Activated CD8-positive, alpha-beta memory T cell treated with anti-CD3 and anti-CD28 coated beads for 24 hours (primary cell): ENCODE measurements at places on chromosomes 3 and 15.

GRCh38 chr3:193796089-193796488 is 203.1 kb downstream of the OPA1 start:
- no peak for DNase-seq

DNA sequence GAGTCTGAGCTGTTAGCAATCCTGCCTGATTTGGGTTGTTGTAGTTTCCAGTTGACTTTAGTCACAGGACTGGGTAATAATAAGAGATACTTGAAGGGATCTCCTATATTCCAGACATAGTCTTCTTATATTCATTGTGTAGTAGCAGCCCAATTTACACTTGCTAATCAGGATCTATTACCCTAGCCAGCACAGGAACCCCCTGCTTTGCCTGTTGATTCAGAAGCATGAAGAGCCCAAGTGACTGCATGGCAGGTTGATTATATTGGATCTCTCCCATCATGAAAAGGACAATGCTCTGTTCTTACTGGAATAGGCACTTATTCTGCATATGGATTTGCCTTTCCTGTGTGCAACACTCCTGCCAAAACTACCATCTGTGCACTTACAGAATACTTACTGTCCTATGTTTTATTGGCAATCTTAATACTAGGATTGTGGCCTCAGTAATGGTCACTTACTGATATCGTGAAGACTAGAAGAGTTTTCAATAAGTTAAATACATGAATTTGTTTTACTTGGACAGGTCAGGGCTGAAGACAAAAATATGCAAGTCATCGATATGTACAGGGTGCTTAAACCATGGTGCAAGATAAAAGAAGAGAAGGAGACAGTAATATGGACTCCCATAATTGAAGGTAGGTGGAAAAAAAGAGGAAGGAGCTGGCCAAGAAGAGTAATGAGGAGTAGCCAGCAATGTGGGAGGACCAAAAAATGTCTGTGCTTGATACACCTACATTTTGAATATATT is 304.1 kb downstream of the MCTP2 start:
- DNase-seq: no peak

DNA sequence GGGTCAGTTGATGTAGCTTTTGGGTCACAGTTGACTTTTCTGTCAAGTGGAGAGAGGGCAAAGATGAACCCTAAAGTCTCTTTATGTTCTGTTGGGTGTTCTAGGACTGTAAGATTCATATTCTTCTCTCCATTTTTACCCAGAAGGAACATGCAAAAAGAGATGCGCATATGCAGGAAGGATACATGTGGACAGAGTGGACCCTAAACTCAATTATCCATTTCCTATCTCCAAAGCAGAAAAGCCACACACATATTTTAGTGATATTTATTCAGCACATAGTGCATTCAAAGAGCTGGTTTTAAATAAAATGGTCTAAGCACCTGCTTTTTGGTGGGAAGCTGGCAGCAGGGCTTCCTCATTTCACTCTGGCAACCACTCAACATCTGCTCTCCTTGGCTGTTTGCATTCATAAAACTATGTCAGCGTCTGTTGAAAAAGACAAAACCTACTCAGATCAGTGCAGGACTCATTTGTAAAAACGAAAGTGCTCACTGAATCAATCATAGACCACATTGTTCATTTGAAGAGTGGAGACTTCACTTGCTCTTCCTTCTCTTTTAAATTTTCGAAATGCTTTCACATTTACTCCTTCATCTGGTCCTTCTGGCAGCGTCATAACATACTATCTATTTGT is 96.6 kb downstream of the SEMA6D start:
- no peak for DNase-seq

DNA sequence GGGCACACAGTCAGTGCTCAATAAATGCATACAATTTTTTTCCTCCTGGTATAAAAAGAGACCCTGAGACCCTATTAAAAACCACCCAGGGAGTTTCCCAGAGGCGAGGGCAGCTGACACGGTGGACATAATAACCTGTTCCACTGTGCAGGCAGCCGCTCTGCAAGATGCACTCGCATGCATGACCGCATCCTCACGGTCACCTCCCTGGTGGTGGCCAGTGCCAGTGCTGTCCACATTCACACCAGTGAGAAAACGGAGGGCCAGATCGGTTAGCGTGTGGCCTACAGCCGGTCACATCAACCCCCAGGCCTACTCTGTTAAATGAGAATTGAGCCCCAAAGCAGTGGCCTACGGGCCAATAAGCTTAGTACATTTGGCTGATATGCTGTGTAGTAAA is 24.8 kb downstream of the SH3BP5 start:
- no peak for DNase-seq

DNA sequence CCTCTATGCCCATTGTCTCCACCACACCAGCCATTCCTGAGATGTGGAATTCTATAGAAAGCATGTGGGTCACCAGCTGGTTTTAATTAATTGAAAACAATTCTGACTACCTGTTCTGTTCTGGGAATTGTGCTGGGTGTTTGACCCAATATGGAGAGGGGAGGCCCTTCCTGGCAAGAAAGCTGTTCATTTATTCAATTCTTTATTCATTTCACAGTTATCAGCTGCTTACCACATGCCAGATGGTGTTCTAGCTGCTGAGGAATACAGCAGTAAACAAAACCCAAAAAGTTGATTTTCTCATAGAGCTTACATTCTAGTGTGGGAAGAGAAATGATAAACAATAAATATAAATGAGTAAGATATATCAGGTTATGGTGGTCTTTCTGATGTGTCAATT is 296.1 kb upstream of the RASGRP1 start:
- no peak for DNase-seq

DNA sequence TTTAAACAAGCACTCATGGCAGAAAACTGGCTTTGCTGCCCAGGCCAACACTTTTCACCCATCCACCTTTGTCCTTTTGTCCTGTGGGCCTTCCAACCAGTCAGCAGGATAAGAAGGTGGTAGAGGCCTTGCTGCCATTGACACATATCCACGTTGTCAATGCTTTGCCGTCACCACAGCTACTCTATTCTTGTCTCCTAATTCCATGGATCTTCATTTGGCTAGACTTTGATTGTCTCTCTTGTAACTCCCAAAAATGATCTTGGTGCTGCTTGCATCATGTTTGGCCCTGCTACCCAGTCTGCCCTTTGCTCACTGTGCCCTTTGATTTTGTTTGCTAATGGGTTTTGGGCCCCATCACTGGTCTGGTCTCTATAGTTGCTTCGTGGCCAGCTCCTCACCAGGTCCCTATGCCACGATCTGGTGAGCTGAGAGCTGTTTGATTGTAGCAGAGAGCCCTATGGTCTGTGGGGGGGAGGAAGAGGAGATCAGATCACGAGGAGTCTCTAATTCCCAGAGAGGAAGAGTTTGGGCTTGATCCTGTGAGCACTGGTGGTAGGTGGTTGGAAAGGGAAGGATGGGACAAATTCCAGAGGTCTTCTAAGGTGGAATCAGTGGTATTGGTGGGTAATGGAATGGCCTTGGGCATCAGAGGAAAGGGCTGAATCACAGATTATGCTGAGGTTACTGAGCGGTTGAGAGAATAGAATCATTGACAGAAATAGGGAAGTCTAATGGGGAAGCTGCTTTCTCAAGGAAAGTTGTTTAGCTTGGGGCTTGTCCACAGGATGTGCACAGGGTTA is 40.3 kb downstream of the ABHD2 start:
- no peak for DNase-seq

GRCh38 chr3:159273608-159274007 is 471.8 kb downstream of the MFSD1 start:
- DNase-seq: no peak

DNA sequence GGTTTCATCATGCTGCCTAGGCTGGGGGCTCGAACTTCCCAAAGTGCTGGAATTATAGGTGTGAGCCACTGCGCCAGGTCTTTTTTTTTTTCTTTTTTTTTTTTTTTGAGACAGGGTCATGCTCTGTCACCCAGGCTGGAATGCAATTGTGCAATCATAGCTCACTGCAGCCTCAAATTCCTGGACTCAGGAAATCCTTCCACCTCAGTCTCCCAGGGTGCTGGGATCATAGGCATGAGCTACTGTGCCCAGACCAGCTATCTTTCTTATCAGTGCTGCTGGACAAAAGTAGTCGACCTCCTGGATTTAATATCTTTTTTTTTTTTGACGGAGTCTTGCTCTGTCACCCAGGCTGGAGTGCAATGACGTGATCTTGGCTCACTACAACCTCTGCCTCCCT is 60.8 kb downstream of the TFDP2 start:
- DNase-seq: no peak

GRCh38 chr15:53573091-53573490 is 186.4 kb downstream of the WDR72 start:
- DNase-seq: no peak

DNA sequence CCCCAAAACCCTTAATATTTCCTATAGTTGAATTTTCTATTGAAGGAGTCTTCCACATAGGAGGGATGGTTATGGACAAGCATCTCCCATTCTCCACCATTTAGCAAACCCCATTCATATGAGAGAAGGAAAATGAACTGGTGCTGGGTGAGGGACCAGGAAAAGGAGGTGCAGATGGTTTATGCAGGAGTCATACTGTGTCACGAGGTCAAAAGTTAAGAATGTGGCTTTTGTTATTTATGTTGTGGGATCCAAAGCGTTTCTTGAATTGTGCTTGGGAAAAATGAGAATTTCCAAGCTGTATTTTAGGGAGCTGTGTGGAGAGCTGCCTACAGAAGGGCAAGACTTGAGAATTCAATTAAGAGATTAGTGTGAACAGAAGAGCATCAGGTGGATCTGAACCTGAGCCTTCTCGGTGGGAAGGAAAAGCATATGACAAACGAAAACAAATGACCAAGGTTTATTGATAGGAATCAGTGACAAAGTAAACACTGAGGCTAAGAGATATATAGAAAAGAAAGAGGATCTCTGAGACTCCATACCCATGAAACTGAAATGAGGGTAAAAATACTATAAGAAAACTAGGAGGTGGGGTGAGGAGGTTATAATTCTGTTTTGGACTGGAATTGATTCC is 473.3 kb upstream of the NR2F2 start:
- no peak for DNase-seq

GRCh38 chr15:85603703-85604102 is 191.0 kb downstream of the KLHL25 start:
- no peak for DNase-seq

DNA sequence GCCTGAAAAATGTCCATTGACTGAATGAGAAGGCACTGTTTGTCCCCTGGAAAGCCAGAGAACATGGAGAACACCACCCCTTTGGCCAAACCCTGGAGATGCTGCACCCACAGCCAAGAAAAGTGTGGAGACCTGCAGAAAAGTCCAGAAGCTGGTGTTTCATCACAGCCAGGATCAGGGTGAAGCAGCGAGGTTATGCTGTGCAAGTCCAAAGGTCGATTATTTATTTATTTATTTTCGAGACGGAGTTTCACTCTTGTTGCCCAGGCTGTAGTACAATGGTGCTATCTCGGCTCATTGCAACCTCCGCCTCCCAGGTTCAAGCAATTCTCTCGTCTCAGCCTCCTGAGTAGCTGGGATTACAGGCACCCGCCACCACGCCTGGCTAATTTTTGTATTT is 5.5 kb upstream of the CTSH start:
- DNase-seq: no peak

DNA sequence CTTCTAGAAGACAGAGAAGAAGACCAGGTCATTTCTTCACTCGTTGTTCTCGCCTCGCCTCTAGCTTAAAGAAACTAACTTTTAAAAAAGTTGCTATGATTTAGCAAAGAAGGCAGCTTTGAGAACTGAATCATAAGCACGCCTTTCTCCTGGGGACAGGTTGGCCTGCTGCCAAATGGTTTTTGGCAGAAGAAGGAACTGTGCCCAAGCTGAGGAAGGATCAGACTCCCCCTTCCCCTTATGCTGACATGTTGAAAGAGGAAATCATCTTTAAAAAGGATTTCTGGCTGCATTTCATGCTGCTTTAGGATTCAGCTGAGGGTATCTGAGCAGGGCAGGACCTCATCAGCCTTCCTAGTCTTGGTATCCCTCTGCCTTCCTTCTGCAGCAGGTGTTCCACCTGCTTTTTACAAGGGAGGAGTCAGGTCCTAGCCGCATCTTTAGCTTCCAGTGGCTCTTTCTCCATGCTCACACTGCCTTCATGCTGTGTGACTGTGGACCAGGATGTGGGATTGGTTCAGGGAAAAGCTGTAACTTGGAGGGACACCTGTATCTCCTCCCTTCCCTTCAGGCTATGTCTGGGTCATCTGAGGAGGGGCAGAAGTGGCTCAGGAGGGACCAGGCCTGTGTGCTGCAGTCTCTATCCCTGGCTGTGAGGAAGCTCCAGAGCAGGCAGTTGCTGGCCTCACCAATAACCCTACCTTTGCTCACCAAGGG is 34.1 kb upstream of the HACD2 start:
- no peak for DNase-seq

DNA sequence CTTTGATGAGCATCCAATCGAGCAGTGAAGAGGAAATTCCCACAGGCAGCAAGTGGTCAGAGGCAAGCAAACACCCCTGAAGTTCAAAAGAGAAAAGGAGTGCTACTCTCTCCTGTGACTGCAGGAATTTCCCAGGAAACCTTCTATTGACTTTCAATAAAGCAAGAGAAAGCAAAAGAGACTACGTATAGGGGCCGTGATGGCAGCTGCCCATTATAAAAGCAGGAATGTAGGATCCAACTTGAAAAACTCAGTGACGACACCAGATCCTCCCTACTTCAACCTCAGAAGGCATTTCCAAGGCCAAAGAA is 53.1 kb upstream of the IP6K2 start:
- no peak for DNase-seq

GRCh38 chr3:51379746-51380455 is 5.2 kb upstream of the MANF start:
- no peak for DNase-seq

- no peak for DNase-seq
These were observed 32.3 kb downstream of the EXOG start for GRCh38 chr3:38528457-38528856.

- DNase-seq: no peak
These were observed 15.7 kb downstream of the KCNMB2 start for GRCh38 chr3:178551916-178552321.

DNA sequence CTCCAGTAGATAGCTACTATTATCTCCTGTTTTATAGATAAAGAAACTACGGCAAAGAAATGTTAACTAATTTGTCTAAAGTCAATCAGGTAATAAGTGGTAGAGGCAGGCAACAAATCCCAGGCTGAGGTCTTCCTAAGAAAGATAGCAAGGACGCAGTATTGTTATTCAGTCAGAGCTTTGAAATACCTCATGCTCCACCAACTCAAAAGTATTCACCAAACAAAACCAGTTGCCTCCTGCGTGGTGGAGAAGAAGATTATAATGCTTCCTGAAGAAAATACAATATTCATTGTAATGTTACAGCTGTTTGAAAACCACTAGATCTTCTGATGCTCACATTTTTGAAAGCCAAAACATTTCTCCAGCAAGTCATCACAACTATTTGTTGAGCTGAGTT is 138.2 kb upstream of the CNTN4 start:
- DNase-seq: no peak

- no peak for DNase-seq
These were observed 1.7 kb downstream of the CFAP44 start for GRCh38 chr3:113439606-113440005.

GRCh38 chr3:121980450-121980796 is 41.6 kb downstream of the ILDR1 start:
- DNase-seq: no peak

DNA sequence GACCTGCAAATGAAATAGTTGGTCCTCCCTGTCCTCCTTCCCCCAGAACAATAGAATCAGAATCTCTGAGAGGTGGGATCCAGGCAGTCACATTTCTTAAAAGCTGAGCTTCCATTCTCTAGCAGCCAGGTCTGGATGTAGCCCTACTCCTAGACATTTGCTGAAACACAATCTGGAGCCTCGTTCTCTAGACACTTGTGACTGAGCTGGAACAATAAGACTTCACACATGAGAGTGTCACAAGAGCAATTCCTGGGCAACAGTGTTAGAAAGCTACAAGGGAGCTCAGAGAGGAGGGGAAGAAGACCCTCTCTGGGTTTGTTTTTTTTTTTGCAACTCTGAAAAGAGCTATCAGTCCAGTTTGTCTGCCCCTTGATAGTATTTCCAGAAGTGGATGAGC is 14.5 kb downstream of the CORO2B start:
- no peak for DNase-seq
